Uterus (tissue), 4 donors: ENCODE measurements at places on chromosomes 5 and 9. TPM values are rescaled to one million over a fixed set of nuclear protein-coding genes. Genes with fewer than 3 reads are reported as not detected.

The CRB2 gene
- 19.4 TPM for total RNA-seq

The REEP2 gene
- total RNA-seq, result 2.6 TPM

The LRRC19 gene
- not detected for total RNA-seq

The PCDHA8 gene
- 1.9 TPM for total RNA-seq

The IL3 gene
- not detected for total RNA-seq

The ADAMTS2 gene
- total RNA-seq, result 38.9 TPM

The TAF11L5 gene
- not detected for total RNA-seq

The PCDHB10 gene
- total RNA-seq, result 8.3 TPM

The DDX4 gene
- total RNA-seq, result 0.48 TPM

The SLC34A1 gene
- not detected for total RNA-seq

The TMEM215 gene
- total RNA-seq, result not detected

The CCDC180 gene
- 6.6 TPM for total RNA-seq

The TMEM141 gene
- total RNA-seq, result 48.9 TPM
